T-helper 22 cell (primary cell): ENCODE measurements at places on chromosomes 5 and 9.

DNA sequence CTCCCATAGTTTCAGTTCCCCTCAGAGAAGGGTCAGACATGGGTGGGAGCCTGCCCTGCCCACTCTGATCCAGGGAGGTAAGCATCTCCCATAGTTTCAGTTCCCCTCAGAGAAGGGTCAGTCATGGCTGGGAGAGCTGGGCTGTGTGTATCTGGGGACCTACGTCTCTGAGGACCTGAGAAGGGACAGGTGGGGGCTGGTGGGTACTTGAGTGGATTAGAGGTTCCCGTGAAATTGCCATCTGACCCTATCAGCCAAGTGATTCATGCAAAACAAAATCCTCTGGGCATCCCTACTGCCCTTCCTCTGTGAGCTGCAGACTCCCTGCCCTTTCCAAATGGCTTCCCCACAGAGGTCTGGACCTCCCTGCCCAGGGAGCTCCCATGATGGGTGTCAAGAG is 3.9 kb downstream of the ENHO start:
- DNase-seq = no peak

DNA sequence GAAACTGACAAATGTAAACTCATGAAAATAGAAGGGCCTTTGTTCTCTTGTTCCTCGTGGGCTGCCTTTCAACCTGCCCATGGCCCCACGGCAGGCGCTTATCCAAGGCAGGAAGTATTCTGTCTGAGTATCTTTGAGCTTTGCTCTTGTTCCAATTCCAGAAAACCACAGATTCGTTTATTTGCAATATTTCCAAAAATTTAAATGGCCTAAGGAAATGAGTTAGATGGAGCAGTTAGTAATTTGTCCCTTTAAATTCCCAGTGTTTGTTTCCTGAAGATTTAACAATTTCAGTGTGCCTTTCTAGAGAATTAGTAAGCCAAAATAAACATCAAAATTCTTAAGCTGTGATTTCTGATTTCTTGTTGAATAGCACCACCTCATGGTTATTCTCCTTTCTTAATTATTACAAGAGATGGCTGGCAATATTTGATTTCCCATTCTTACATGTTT is 299.4 kb upstream of the RASA1 start:
- DNase-seq = no peak

DNA sequence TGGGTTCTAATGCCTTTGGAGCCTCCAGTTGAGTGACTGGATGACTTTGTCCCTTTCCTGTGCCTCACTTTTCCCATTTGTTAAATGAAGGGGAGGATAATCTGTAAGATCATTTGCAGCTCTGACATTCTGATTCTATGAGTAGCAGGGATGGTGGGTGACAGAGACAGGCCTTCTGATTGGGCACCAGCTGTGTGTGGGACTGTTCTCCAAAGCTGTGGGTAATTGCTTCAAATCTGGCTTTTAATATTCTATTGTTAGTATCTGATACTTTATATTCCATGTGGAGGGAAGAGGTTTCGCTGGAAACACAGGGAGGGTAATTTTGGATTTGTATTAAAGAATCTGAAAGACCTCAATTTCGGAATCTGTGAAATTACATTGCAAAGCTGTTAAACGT is 102.7 kb downstream of the FBXO38 start:
- no peak for DNase-seq

GRCh38 chr5:132070460-132071337 is 2.9 kb upstream of the CSF2 start:
- no peak for DNase-seq

- no peak for DNase-seq
These were observed 43.3 kb upstream of the ZNF622 start for GRCh38 chr5:16508730-16509531.

DNA sequence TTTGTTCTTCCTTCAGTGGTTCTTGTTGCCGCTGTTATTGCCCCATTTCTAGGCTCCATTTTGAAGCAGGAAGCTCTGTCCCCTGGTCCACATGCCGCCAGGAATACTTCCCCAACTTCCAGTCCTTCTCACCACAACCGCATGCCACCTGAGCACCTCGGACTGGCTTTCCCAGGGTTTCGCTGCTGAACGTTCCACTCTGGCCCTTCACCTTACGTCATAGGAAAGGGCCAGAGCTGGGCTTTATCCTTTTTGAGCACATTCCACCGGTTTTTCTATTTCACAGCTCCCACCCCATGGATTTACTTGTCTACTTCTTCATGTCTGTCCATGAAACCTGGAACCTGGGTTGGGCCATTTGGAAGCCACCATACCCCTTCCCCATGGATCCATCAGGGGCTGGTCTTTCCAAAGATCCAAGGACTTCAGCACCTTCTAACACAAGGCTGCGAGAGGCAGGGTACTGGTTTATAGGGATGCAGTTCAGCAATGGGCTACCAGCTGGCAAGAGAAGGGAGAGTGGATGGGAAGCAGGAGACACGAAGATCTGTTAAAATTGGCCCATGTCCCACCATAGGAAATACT is 557.4 kb downstream of the BNC2 start:
- DNase-seq = no peak

DNA sequence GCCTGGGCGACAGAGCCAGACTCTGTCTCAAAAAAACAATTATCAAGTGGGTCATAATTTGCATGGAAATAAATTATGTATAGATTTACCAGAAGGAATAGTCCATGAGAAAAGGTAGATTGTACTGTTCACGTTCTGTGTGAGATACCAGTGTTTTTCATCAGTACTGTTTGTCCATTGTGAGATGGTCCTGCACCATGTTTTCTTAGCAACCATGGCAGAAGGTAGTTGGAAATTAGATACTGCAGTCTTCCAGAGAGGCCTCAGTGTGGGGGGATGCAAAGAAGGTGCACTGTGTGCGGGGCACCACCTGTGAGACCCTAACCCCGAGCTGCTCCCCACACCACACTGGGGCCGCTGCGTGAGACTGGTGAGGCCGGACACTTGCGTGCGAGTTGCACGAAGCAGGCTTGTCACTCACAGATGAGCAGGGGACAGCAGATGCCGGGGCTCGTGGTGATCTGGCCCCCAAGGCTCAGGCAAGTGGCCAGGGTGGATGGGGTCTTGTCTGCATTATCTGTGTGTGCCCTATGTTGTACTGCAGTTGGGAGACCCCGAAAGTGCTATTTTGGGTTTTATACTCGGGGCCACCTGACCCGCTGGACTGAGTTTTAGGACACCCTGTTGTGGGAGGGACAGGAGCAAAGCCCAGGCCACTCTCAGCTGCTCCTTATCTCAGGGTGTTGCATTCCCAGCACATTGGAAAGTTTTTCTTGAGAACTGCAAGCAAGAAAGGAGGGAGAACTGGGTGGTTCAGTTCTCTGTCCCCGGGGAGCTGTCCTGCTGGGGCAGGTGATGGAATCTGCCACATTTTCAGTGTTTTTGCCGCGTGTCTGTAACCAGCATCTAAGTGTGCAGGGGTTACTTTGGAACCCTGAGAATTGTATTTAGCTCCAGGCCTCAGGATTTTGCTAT is 61.9 kb downstream of the EHMT1 start:
- DNase-seq = no peak

DNA sequence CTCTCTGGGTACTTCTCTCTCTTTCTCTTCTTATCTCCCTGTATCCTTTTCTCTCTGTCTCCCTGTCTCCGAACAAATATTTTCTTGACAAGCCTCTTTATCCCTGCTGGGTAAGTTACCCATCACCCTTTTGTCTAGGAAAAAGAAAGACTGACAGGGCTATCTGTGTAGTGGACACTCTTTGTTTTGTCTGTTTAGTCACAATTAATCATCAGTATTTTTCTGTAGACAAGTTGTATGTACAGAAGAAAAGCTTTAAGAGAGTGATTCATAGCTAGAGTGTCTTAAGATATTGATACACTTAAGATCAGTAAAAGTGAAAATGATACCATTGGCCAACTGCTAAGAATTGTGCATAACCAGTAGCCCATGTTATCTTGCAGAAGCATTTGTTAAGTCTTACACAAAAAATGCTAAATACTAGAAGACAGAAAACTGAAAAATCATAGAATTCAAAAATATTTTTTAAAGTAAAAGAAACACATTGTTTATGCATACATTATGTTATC is 1043.8 kb upstream of the EDIL3 start:
- DNase-seq = no peak

GRCh38 chr5:120098902-120099535 is 365.1 kb upstream of the PRR16 start:
- DNase-seq = no peak

DNA sequence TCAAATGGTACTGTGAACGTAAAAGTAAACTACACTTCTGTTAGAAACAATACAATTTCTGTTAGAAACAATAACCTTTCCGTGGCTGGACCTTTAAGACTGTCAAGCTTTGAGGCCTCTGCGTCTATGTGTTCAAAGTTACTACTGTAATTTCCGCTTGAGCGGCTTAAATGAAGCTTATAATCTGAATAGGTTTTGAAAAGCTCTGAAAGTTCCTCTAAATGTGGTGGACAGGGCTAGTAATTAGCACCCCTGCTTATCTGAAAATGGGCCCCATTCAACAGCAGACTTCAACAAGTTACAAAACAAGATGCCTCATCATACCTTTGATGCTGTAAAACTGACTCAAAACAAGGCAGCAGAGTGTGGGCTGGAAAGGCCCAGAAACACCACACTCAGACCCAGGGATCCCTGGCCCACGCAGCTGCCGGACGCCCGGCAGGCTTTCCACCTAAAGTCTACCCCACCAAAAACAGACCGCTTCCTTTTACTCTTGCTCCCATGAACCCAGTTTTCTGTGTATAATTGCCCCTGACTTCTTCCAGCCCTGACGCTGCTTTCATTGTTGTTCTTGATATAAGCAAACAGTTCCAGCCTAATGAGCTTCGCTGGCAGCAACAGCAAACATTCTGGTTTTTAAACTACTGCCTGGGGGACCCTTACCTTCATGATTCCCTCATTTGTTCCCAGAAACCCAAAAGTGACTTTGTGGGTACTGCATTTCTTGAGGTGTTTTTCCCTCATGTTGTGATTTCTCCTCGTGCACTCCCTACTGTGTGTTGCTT is 66.7 kb downstream of the TLE1 start:
- DNase-seq = no peak

DNA sequence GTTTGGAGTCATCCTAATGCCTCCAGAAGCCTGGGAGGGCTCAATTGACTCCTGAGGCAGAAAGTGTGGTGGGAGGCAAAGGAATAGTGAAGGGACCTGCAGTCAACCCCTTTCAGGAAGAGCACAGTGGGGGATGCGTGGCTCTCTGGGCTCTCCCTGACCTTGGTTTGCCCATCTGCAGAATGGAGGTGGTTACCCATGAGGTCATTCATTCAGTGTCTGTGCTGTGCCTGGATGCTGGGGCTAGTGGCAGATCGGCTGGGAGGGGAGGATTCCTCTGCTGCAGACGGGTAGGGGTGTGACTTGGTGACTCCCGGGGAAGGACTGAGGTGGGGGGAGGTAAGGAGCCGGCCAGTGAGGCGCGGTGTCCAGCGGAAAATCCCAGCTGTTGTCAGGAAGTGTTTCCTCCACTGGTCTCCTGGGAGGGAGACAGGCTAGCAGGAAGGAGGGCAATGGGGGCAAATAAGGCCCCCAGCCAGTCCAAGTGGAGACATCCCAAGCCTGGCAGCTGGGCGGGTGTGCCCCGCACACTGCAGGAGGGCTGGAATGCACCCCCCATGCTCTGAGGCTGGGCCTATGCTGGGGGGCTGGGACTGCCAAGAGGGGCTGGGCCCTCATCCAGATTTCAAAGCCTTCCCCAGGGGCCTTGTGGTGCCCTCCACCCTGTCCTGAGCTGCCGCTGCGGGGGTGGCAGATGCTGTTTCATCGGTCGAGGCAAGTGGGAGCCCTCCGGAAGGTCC is 10.9 kb downstream of the CXXC5 start:
- no peak for DNase-seq

DNA sequence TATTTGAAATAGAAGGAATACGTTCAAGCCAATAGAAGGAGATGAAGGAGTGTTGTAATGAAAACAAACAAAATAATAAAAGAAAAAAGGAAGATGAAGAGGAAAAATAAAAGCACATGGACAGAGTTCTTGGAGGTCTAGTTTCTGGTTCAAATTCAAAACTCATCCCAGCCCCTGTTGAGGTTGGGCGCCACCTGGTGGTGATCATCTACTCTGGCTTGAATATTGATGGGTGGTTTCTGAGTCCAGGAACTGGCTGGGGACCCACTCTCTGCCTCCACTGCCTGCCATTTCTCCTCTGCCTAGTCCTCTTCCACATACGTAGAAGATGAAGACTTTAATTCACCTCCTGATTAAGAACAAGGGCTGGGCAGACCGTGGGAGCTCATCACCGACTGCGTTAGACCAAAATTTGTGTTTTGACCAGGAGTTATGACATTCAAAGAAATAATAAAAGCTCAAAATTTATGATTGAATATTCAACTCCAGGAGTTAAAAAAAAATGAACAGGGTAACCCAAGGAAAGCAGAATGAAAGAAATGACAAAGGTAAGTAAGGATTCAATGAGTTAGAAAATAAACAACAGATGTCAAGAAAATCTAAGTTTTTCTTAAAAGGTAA is 99.0 kb upstream of the SLC1A3 start:
- DNase-seq = peak; percentile 5

DNA sequence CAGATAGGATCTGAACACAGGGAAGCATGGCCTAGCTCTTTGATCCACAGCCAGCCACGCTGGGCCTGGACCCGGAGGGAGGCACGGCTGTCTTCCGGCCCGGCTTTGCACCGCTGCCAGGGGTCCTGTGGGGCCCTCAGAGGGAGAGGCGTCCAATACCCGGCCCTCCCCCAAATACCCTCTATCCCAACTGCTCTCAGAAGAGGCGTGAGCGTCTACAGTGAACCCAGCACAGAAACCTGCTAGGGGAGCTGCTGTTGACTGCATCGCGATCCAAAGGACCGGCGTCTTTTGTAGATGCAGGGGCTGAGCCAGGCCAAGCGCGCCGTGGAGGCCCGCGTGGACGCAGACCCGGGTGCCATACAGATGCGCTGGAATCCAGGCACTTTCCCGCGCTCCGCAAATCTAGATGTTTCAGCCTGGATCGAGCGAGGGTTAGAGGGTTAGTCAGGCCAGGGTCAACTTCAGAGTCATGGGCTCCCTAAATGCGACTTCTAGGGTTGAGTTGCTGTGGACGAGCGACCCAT is 1.1 kb upstream of the TCF7 start:
- DNase-seq = no peak

DNA sequence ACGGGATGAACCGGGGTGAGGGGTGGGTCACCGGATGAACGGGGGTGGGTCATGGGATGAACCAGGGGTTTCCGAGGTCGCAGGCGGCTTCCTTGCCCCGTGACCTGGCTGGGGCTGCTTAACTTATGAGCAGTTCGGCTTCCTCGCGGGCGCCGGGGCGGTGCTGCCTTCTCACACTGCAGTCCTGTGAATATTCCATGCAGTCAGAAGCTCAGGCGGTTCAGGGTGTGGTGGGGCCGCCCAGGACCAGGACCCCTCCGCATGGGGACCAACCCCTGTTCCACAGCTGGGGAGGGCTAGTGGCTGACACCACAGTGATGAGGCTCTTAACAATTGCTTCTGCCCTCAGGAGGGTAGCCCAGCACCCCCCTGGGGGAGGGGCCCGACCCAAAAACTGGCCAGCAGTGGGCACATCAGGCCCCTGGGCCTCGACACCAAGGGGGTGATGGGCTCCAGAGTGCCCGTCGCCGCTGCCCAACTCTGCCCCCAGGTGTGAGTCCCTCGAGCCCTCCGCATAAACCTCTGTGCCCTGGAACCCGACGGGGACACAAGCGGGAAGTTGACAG is 30.9 kb upstream of the SLC9A3 start:
- no peak for DNase-seq

GRCh38 chr5:130796032-130796431 is 369.0 kb downstream of the HINT1 start:
- DNase-seq = no peak

- no peak for DNase-seq
These were observed 10.5 kb downstream of the LRRC26 start for GRCh38 chr9:137159105-137160053.
